Amniotic stem cell (primary cell): ENCODE measurements at places on chromosomes 4 and X.
A peak's percentile ranks its signal among the peaks of the same experiment; 100 is the strongest.

DNA sequence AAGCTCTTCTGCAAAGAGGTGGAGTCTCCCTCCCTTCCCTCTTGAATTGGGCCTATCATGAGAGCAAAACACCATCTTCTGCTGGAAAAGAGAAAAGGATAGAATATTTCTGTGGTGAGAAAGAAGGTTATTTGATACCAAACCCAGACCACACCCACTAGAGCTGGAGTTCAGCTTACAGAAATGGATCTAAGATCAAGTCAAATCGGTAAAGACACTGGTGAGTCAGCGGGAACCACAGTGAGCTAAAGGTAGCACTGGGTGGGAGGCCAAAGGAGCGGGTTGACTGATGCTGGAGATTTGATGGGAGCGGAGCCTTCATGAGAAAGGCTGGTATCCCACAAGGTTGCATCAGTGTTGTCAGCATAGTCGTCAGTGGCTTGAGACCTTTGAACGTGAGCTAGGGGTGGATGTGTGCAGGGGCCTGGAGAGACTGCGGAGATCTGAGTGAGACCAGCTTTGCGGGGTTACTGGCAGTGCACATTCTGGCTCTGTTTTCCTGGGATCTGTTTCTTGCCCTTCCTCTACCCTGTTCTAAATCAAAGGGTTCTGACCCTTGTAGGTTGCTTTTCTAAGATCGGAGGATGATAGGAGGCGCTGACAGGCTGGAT, 106.4 kb upstream of the SCOC start:
- no peak for DNase-seq

DNA sequence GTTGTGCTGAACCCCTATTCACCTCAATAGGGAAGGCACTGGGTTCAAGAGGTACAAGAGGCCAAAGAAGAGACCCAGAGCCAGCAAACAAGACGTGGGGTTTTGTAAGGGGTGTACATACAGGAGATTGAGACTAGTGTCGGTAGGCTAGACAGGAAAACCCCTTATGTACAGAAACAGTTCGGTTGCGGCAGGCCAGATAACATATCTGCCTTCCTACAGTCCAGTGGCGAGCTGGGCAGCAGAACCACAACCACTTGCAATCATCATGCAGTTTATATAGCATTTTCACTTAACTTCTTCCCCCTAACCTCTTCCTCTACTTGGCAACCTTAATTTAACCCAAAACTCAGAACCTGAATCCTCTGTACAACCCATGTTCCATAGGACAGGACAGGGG, 422.2 kb downstream of the PDHA2 start:
- no peak for DNase-seq

DNA sequence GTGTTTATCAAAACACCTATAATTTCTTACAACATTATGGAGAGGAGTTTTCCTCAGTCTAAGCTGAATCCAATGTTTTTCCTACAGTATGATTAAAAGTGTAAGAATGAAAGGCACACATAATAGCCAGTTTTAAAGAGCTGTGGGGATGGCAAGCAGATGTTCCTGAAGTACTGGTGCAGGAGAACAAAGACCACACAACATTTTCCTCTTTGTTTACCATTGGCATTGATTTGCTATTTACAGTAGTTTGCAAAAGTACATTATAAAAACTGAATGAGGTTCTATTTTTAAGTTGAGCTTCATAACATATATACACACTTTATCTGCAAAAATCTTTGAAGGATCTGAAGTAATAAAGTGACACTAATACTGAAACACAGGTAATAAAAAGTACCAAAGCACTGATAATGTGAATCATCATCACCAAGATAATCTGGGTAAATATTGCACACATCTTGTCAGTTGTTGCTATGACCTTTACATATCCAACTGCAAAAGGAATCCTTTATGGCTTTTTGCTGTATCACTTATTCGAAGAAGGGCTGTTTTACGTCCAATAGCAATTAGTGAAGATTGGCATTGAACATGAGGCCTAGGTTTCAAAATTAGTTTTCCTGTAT, 22.5 kb downstream of the TCEAL1 start:
- DNase-seq = no peak

DNA sequence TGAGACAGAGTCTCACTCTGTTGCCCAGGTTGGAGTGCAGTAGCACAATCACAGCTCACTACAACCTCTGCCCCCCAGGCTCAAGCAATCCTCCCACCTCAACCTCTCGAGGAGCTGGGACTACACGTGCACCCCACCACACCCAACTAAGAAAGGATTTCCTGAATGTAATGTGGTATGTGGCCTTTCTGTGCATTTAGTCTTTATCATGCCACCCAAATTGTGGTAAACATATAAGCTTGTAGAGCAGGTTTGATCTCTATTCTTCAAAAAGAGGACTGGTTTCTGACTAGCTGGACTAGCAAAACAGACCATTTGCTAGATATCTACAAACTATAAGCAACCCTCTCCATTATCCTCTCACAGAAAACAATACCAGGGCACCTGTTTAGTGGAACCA, 33.6 kb downstream of the ELOVL6 start:
- no peak for DNase-seq

GRCh38 chr4:67871867-67872266, 11.9 kb downstream of the TMPRSS11D start:
- peak; percentile 20 for DNase-seq
